ENCODE measurements at places on chromosomes 6 and 20.
A peak's percentile ranks its signal among the peaks of the same experiment; 100 is the strongest.

- DNase-seq = no peak
These were observed 45.8 kb downstream of the GINS1 start for GRCh38 chr20:25453035-25453810.

GRCh38 chr6:33915134-33915533 lies 111.3 kb upstream of the MLN start:
- no peak for DNase-seq

GRCh38 chr20:38302786-38303185 lies 1.2 kb upstream of the BPI start:
- DNase-seq = no peak

- peak; percentile 64 for DNase-seq
These were observed 44.3 kb downstream of the CPXM1 start for GRCh38 chr20:2756056-2756611.

DNA sequence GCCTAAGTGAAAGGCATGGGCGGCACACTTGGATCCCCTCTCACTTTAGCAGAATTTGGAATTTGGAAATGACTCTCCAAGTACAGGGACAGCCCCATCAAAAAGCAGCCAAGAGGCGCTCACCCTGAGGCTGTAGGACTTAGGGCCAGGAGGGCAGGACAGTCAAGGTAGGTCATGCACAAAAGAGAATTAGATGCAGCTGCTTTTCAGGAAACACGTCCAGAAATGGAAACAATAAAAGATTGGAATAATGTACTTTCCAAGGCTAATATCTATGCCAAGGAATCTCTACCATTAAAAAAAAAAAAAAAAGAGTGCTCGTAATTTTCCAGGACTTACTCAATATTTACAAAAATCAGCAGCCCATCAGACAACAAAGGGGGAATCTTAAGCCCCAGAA lies 19.9 kb downstream of the PREP start:
- DNase-seq = no peak

- no peak for DNase-seq
These were observed 40.7 kb upstream of the KCNK5 start for GRCh38 chr6:39269961-39270360.

DNA sequence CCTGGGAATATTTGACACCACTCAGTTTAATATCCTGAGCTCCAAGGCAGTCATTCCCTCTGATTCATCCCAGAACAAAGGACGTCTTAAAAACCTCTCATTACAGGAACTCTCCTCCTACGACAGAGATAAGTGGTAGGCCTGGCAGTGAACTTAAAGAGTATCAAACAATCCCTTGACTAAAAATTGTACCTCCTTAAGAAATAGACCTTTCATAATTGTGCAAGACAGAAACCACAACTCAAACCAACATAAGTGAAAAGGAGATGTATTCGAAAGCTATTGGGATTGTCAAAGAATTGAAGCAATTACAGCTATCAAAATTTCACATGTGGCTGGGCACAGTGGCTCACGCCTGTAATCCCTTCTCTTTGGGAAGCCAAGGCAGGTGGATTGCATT lies 19.1 kb upstream of the BNIP5 start:
- DNase-seq = no peak

GRCh38 chr6:90028066-90028778 lies 134.0 kb downstream of the GJA10 start:
- DNase-seq = no peak

GRCh38 chr6:91822581-91822980 lies 1235.7 kb upstream of the MAP3K7 start:
- no peak for DNase-seq

DNA sequence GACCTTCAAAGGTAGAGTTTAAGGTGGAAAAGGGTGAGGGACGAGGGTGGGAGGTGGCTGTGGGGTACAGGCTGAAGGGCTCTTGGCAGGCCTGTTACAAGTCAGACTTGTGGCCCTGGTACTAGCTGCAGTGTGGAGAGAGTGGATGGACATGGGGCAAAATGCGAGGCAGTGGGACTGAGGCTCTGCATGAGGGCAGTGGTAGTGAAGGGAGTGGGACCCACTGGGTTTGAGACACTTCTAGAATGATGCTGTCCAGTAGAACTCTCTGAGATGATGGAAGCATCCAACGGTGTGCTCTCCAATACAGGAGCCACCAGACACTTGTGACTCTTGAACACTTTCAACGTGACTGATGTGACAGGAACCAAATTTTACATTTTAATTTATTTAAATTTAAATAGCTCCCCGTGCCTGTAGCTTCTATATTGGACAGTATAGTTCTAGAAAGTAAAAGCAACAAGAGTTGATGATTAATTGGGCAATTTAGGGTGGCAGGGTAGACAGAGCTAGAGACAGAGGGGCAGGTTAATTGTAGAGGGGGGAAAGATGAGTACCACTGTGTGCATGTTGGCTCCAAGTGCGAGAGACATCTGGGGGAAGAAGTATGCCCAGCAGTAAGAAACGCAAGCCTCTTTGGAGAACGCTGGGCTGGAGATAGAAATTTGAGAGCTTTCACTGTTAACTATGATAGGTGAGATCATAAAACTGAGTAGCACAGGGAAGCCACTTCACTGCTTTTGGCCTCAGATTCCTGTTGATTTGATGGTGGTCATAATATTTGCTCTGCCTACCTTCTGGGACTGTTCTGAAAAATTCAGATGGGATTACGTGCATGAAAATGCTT lies 77.5 kb downstream of the TXNDC5 start:
- DNase-seq = no peak

DNA sequence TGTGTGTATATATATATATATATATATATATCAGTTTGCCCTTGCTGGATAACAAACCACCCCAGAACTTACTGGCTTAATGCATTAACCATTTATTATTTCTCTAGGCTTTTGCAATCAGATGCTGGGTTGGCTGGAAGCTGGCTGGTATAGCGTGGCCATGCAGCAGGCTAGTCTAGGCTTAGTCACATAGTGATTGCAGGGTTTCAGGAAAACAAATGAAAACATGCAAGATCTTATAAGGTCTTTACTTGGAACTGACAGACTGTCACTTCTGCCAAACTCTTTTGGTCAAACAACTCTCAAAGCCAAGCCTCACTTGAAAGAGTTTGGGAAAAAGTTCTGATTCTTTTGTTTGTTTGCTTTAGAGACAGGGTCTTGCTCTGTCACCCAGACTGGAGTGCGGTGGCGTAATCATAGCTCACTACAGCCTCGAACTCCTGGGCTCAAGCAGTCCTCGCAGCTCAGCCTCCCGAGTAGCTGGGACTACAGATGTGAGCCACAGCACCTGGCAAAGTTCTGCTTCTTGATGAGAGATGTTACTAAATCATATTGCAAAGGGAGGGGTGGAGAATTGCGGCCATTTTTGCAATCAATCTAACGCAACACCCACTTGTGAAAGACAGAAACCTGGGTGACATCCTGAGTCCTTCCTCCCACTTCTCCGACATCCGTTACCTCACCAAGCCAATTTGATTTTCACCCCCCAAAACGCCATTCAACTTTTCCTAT lies 74.6 kb upstream of the RNF24 start:
- DNase-seq = no peak

GRCh38 chr20:10316582-10316981 lies 98.0 kb downstream of the SNAP25 start:
- DNase-seq = peak; percentile 78

GRCh38 chr20:9233804-9234203 lies 164.9 kb downstream of the PLCB4 start:
- DNase-seq = no peak

DNA sequence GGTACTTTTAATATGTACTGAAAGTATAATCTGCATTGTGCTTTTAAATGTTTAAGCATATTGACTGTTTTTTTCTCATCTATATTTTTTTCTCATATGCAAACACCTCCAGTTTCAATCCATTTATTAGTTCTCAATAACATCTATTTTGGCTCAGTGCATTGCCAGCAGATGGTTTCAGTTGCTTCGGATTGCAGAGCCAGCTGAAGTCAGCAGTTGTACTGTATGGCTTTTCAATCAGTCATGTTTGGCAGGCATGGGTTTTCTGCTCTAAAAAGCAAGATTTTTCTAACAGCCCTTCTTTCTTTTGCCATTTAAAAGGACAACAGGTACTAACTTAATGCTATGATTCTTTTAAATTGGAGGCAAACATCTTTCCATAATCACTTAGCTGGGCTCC lies 121.2 kb downstream of the CD109 start:
- DNase-seq = no peak

GRCh38 chr20:23697947-23698346 lies 9.1 kb upstream of the CST4 start:
- DNase-seq = no peak

DNA sequence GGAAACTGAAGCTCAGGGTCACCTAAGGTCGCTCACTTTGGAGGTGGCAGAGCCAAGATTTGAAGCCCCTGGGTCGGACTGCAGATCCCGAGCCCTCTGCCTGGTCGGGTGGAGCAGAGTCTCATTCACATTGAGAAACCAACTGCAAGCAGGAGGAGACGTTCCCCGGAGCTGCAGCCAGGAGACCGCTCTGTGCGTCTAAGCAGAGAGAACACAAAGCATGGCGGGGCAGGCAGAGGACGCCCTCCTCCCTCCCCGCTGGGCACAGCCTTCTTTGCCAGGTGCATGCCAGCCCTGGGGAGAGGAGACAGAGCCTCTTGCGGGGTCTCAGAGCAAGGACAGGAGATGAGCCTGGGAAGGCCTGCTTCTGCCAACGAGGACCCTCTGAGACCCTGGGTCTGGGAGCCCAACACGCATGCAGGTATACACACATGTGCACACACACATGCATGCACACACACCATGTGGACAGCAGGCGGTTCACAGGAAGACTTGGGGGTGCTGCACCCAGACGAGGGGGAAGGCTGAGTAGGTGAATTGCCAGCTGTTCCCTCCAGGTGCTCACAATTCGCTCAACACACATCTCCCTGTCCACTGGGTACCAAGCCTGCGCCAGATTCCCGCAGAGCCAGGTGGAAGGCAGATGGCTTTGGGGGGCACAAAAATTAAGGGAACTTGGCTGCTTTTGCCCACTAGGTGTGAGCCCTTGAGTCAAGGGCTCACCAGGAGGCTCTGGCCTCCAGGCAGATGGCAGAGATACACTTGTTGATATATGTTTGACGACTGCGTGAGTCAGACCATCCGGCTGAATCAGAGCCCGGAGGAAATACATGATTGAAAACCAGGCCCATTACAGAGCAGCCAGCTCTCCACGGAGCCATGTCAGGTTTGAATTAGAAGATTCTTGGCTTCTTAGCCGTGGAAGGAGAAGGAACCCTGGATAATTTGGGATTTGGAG lies 5.5 kb upstream of the NTSR1 start:
- peak; percentile 48 for DNase-seq

- DNase-seq = no peak
These were observed 436.6 kb downstream of the PRKN start for GRCh38 chr6:162290846-162291465.

DNA sequence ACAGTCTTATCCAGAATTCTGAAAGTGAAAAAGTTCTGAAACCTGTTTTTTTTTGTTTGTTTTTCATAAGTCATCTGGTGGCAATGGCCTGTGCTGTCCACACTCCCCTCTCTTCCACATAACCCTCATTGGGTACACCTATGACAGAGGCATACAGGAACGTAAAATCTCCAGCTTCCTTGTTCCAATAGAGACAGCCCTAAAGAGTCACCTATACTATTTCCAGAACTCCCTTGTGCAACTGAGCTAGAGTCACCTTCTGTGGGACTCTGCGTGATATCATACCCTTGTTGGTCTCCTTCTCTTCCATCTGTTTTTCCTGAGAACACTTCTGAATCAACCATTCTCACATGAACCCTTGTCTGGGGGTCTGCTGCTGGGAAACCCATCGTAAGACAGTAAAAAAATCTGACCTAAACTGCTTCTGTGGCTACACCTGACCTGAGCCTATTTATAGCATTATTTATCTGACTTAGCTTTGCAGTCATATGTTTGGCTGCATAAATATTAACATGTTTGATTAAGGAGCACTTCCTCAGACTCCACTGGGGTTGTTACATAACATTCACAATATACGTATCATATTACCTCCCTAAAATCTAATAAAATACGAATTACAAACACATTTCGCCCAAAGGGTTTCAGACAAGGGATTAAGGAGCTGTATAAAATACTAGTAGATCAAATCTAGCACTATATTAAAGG lies 151.9 kb downstream of the PTPRT start:
- DNase-seq = no peak

DNA sequence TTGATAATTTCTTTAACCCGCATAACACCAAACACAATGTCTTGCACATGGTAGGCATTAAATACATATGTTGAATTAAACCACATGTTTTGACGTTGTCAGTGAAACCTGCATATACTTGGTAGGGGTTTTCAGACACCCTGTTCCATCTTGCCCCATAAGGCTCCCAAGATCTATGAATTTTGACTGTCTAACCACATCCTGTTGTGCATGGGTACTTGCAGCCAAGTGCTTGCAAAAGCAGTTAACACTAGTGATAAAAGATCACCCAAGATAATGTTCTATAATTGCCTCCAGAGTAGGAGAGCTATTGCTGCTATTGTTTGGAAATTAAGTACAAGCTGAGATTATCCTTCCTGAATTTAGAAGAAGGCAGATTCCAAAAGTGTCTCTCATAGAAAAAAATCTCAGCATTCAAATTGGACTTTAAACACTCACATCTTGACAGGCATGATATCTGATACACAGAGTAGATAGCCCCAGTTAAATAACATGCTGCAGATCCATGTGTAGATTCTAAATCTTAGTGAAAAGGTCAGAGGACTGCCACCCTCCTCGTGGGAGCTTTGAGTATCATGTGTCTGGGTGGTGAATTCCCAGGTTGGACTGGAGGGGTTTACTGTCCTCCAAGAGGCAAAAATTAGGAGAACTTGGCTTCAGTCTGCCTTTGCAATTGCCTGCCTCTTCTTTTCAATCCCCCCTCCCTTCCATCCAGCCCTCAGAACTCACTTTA lies 25.8 kb upstream of the CCN6 start:
- DNase-seq = no peak

GRCh38 chr6:12026120-12026519 lies 14.0 kb downstream of the HIVEP1 start:
- DNase-seq = no peak

- no peak for DNase-seq
These were observed 11.2 kb downstream of the UST start for GRCh38 chr6:148757944-148758480.

GRCh38 chr6:46888578-46888977 lies 33.2 kb downstream of the ADGRF5 start:
- no peak for DNase-seq

DNA sequence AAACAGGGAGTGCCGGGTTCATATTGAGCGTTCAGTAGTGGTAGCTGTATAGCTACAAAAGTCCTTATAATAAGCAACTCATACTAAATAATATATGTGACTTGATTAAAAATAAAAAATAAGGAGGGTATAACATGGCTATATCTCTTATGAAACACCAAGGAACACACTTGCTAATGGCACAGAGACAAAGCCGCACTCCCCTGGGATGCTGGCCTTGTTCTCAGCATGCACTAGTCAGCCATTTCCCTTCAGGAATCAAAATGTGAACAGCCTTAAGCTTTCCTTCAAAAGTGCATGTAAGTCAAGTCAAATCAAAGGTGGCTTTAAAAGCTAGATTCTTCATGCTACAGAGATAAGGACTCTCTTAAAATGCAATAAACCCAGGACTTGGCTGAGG lies 9.4 kb downstream of the HMGCLL1 start:
- no peak for DNase-seq

GRCh38 chr20:40991181-40991889 lies 37.3 kb upstream of the TOP1 start:
- DNase-seq = no peak
